ENCODE measurements at places on chromosomes 2 and 18.

DNA sequence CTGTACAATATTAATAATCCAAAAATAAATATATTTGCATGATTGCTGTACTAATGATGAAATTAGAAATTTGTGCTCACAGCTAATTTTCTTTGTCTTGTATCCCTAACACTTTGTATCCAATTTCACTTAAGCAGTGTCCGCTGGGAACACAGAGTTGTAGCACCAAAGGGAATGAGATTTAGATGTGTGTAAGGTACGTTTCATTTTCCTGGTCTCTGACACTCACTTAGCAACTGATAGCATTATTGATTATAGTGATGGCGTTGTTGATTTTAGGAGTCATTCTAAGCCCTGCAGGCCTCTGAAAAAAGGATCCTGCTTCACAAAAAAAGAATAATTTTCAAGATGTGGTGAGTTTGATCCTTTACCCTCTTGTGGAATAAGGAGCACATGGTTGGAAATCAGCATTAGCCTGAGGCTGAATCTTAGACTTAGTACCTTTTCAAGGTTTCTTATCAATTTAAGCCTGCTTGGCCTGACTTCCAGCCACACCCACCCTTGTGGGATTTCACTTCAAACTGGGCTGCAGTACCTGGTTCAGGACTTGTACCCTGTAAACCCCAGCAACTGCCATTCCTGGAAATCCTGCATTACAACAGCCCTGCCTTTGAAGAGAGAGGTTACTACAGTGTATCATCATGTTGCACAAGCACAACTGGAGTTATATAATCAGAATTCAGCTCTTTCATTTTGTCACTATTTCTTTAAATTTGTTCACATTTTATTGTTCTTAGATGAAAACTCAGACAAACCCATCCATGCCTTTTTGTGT, 116.2 kb downstream of the RND3 start:
- DNase-seq: no peak

GRCh38 chr2:46299365-46300263, 2.4 kb downstream of the EPAS1 start:
- DNase-seq: peak; percentile 79

- no peak for DNase-seq
Measured at GRCh38 chr18:49186242-49186641, 235.5 kb upstream of the SMAD7 start.

- DNase-seq: no peak
Measured at GRCh38 chr18:7537145-7537544, 30.0 kb upstream of the PTPRM start.

GRCh38 chr2:135890835-135891234, 14.6 kb upstream of the MCM6 start:
- DNase-seq: peak; percentile 43

DNA sequence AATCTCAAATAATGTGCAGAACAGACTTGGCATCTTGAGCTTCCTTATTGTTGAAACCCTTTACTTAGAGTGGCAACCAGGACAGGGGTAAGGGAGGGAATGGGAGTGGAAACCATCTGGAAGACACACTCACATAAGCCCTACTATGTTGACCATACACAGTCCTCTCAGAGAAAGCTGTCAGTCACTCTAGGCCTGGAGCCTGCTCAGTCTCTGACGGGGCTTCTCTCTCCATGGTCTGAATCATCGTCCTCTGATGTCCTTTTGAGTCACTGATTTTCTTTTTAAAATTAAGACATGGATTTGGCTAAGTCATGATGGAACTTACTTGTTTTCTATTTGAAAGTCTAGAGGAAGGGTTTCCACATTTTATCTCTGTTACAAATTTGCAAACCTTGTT, 74.0 kb downstream of the MYO1B start:
- DNase-seq: no peak

DNA sequence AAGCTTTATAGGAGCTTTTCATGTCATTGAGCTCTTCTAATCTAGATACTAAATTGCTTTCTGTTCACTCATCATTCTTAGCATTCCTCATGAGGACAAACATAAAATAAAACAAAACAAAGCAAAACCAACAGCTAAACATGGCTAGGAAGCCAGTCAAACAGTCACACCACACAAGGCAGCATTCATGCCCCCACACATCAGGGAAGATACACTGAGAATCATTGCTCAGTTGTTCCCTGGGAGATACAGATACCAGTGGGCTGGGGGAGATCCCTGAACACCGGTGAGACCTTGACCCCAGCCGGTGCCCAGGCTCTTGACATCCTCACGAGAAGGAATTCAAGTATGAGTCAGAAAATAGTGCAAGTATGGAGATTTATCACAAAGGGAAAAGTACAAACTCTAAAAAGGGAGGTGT, 177.9 kb upstream of the ARL4C start:
- DNase-seq: no peak

GRCh38 chr18:42341423-42341822, 386.4 kb downstream of the PIK3C3 start:
- no peak for DNase-seq

DNA sequence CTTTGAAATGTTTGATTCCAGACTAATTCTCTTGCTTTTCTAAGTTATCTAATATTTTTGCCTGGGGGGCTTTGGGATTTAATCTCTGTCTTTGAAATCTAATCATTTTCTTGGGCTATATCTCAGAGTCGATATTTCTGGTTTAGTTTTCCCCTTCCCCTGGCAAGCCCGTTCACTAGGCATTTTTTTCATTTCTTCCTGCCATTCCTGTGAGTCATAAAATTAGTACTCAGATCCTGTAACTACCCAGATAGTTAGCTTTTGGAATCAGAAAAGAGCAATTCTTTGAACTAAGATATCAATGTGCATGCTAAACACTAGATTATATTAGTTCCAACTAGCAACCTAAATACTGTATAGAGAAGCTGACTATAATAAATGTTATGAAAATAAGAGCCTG, 29.4 kb upstream of the RNF149 start:
- no peak for DNase-seq

GRCh38 chr18:45567123-45567522, 48.2 kb upstream of the SLC14A2 start:
- DNase-seq: no peak

DNA sequence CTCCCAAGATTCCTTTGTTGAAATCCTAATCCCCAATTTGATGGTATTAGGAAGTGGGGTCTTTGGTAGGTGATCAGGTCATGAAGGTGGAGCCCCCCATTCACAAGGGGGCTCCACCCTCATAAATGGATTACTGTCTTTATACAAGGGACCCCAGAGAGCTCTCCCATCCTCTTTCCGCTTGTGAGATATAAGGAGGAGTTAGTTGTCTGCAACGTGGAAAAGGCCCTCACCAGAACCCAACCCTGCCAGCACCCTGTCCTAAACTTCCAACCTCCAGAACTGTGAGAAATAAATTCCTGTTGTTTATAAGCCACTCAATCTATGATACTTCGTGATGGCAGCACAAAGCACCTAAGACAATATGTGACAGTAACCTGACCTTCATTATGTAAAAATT, 684.1 kb upstream of the HS6ST1 start:
- DNase-seq: no peak

GRCh38 chr2:122545821-122546220, 790.4 kb downstream of the TSN start:
- no peak for DNase-seq

Data from inflammatory macrophage treated with lipopolysaccharide for 1 hour (primary cell).